ENCODE measurements at places on chromosomes 6 and 20.

GRCh38 chr20:22511943-22512910 is 72.1 kb downstream of the FOXA2 start:
- no peak for DNase-seq

GRCh38 chr6:20712011-20712410 is 177.8 kb downstream of the CDKAL1 start:
- DNase-seq = no peak

GRCh38 chr20:37262505-37262904 is 891 bp upstream of the GHRH start:
- DNase-seq = no peak

- DNase-seq = no peak
These were observed 5.0 kb upstream of the COX4I2 start for GRCh38 chr20:31632548-31633338.

- no peak for DNase-seq
These were observed 183.6 kb upstream of the GMDS start for GRCh38 chr6:2429032-2429431.

DNA sequence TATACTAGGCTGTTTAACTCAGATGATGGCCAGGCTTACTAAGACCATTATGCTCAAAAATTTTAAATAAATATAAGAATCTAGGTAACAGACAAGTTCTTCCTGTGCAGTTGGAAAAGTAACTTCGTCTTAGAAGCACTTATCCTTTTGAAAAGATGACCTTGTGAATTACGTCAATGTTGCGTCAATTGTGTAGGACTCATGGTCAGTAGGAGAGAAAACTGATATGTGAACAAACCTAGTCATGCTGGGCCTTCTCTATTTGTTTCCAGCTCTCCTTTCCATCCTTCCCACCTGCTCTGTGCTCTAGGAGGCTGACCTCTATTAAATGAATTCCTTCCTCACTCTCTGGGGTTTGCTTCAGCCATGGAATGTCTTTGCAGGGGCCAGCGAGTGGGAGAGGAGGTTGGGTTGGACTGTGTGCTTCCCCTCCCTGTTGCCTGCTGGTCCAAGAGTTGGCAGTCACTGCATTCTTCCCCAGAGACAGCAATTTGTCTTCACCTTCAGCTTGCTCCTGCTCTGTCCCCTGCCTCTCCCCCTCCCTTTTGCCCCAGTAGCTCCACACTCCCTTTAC is 128.0 kb upstream of the TNFAIP3 start:
- DNase-seq = no peak

DNA sequence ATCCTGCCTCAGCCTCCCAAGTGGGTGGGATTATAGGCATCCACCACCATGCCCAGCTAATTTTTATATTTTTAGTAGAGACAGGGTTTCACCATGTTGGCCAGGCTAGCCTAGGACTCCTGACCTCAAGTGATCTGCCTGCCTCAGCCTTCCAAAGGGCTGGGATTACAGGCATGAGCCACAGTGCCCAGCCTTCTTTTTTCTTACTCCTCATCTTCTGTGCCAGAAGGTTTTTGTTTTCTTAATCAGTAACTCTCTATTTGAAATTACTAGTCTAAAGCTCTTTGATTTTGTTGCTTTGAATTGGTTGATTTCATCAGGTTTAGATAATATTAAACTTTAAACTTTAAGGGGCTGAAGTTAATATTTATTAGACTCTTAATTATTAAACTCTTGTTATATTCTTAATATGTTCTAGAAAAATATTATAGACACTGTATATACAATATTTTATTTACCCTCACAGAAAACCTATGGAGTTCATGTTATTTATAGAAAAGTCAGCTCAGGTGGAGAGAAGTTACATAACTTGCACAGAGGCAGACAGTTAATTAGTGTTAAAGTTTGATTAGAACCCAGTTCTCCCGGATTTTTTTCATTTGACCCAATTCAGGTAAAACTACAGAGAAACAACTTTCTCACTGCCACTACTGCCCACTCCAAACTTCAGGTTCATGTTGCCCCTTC is 177.4 kb upstream of the SGK1 start:
- no peak for DNase-seq

- peak; percentile 96 for DNase-seq
These were observed 27.9 kb downstream of the PPARD start for GRCh38 chr6:35370124-35370741.

GRCh38 chr6:47512872-47513271 is 35.3 kb downstream of the CD2AP start:
- DNase-seq = no peak

DNA sequence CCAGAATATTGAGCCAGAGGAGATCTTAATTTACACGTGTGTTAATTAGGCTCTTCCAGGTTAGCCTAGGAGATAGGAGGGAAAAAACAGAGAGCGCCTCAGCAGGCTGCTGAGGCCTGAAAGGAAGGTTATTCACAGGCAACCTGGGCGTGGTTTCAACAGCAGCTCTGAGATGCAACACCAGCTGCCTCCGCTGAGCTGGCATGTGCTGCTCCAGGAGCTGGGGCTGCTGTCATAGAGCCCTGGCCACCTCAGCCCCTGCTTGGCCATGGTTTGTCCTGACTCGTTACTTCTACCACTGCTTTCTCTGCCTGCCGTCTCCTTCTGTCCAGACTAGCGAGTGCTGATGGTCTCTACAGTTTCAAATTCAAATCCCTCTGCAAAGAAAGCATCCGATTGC is 32.4 kb upstream of the RPP40 start:
- no peak for DNase-seq

- no peak for DNase-seq
These were observed 162.5 kb downstream of the WDR27 start for GRCh38 chr6:169539176-169539897.

DNA sequence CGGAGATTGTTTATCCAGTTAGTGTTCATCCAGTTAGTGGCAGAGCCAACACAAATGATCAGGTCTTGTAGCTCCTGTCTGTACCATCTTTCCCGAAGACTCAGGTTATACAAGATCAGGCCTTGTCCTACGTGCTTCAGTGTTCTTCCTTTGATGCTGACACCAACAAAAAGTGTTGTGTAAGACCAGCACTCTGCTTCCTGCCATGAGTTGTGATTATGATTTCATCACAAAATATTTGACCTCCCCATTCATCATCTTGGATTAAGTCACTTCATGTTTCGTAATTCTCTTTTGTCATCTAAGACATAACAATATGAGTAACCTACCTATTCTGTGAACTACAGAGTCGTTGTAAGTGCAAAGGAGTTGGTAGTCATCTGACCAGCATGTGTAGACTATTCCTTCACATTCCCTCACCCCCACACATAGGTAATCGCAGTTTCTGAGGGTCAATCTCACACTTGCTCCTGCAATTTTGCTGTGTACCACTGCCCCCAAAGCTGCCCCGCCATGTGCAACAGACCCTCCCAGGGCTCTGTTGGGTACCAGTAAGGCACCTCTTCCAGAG is 135.6 kb upstream of the SLC22A23 start:
- DNase-seq = peak; percentile 82

- peak; percentile 54 for DNase-seq
These were observed 757 bp downstream of the RAET1E start for GRCh38 chr6:149897015-149897697.

DNA sequence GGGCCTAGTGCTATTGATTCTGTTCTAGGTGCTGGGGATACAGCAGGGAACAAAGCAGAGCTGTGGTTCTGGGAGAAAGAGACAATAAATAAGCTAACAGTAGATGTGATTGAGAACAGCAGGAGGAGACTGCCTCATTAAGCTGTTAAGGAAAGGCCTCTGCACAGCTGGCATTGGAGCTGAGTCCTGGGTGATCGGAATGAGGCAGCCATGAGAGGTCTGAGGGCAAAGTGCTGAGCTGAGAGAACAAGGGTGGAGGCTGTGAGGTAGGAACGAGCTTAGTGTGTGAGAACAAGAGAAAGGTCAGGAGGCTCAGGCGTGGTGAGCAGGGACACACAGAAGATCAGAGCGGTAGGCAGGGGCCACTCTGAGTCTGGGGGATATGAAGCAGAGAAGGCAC is 18.3 kb downstream of the DDX27 start:
- no peak for DNase-seq

- DNase-seq = no peak
These were observed 102.6 kb downstream of the C6orf118 start for GRCh38 chr6:165206798-165207197.

DNA sequence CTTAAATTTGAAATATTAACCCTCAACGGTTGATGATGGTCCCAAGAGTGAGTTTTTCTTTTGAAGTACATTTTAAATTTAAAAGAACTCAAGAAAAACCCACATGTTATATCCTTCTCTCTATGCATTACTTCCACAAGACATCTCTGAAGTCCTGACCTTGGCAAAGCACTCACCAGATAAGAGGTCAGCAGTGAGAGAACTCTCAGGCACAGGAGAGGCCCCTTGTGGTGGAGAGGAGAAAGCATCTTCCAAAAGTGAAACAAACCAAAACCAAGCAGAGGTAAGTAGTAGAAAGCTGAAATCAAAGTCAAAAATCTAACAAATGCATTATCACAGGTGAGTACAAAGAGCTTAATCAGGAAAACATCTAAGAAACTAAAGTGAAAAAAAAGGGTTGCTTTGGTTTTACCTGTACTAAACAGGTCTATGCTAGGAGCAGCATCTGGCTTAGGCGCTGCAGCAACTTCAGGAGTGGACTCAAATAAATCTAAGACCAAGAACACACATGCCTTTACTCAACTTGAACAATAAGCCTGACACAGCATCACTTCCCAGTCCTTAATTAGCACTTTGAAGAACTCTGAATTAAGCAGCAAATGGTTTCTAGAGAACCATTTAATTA is 80.5 kb downstream of the PRSS35 start:
- peak; percentile 19 for DNase-seq

DNA sequence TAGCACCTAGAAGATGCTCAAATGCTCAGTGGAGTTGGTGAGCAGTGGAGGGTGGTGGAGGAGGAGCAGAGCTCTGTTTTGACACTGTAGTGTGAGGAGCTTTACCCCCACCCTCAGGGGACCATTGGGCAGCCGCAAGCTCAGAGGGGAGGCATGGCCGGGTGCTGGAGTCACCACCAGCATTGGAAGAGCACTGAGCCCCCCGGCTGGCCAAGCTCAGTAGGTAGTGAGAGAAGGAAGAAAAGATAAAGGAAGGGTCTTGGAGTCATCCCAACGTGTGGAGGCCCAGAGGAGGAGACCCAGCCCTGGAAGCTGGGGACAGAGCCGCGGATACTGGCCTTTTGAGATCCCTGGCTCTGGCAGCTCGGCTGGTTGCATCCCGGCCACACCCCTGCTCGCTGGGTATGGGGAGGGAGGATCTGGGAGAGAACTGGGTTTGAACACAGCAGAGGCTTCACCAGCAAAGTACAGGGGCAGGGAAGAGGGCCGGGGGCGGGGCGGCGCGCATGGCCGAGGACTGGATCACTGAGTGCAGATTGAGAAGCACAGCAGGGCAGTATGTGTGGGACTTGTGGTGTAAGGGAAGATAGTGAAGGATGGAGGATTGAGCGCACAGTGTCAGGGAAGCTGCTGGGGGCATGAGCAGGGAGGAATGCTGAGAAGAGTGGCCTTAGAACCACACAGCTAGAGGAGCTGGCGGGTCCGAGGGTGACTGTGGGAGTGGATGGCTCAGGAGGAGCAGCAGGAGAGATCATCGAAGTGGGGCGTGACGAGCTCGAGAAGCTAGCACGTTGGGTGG is 24.4 kb downstream of the SYNDIG1 start:
- DNase-seq = no peak

GRCh38 chr6:38671885-38672467 is 31.0 kb downstream of the GLO1 start:
- DNase-seq = peak; percentile 56

GRCh38 chr20:63333241-63333836 is 27.8 kb downstream of the CHRNA4 start:
- no peak for DNase-seq

GRCh38 chr6:36961441-36962435 is 7.2 kb downstream of the PI16 start:
- no peak for DNase-seq

DNA sequence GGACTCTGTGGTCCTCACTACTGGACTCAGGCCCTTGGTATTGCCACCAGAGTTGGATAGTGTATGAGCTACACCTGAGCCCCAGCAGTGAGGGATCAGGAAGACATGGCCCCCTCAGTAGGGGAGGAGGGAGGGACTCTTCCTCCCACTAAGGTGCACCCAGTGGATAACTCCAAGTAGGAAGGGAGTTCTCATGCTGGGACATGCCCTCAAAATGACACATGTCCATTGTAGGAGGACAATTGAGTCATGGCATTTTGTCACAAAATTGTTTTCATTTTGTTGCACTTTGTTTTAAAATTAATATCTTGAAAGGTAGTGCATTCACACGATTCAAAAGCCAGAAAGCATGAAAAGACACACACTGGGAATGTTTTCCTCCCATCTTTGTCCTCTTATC is 127.2 kb downstream of the FOXO3 start:
- DNase-seq = no peak

GRCh38 chr6:18527836-18528743 is 140.9 kb downstream of the RNF144B start:
- peak; percentile 35 for DNase-seq

DNA sequence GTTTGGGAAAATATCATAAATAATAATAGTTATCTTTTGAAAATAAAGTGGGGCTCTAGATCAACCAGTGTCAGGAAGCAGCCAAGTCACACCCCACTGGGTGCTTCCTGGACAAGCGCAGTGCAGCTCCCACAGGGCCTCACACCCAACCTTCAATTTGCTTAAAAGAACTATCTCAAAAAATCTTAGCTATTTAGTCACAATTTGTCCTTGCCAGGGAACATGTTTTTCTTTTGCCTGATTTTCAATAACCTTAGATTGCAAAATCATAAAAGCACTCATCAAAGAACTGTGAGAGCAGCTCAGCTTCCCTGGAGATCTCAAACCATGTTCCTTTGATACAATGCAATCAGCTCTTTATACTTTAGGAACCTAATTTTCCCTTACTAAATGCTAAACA is 1.6 kb upstream of the NCOA7 start:
- no peak for DNase-seq

DNA sequence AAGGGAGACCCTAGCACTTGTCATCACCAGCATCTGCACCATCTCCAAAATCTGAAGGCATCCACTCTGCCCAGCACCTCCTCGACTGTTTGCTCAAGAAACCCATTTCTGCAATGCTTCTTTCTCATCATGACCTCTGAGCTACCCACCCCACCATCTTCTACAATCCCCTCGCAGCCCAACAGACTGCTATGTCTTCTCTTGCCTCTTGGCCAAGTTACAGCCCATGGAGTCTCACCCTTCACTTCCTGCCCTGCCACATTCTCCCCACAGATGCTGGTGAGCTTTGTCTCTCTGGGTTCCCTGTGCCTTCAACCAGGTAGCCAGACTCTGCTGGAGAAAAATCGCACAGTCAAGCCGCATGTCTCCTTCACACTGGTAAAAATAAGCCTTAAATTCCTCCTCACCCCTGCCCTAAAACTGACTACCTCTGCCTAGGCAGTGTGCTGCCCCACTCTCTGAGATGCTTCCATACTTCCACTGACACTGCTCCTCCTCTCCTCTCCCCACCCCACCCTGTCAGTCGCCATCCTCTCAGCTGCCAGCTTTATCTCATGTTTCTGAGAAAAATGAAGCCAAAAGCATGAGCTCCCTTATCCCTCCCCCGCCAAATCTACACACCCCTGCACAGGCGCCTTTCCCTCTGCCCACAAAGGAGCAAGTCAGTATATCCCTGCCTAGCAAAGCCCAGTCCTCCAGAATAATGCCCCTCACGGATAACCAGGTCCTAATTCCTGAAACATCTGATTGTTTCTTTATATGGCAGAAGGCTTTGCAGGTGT is 2.3 kb upstream of the TXNDC5 start:
- no peak for DNase-seq
